ELR (cell line): ENCODE measurements at places on chromosomes 3 and 15.

DNA sequence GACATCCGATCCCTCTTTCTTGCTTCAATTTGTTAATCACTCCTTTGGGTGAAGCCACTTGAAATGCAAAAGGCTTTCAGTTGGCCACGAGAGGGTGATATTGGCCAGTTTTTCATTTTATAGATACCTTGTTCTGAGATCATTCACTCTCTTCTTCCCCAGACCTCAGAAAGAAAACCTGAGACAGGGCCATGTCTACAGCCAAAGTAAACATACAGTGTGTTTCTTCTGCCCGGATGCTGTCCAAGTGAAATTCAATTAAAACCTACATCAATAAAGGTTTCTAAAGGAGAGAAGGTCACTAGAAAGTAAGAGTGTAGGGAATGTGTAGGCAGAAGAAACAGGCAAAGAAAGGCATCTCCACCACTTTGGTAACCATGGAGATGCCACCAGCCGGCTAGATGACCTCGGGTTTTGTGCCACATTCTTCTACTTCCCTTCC is 39.5 kb upstream of the FMN1 start:
- peak; percentile 71 for DNase-seq

DNA sequence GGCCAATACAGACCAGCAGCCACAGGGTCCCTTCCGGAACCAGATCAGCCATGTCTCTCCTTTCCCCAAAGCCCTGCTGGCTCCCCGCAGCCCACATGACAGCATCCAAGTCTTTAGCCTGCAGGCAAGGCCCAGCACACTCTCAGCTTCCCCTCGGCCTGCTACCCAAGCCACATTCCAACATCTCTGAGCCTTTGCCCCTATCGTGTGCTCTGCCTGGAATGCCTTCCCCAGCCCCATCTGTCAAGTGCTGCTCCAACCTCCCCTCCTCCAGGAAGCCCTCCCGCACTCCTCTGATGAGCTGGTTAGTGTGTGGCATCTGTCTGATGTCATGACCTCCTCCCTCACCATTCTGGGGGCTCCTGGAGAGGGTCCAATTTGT is 8.5 kb downstream of the PLXND1 start:
- peak; percentile 51 for DNase-seq

GRCh38 chr3:12336099-12336498 is 47.2 kb downstream of the PPARG start:
- no peak for DNase-seq

DNA sequence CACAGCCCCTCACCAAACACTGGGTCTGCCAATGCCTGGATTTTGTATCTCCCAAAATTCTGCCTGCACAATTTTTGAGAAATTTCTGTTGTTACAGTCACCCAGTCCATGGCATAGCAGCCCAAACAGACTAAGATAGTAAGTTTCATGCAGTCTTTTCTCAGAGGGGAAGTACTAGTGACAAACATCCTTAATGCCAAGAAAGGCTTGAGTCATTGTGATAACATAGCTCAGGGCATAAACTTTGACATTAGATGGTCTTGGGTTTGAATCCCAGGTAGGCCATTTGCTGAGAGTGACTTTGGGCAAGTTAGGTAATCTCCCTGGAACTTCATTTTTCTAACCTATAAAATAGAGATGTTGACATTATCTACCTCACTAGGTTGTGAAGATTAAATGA is 36.1 kb upstream of the PFN2 start:
- DNase-seq = peak; percentile 36

DNA sequence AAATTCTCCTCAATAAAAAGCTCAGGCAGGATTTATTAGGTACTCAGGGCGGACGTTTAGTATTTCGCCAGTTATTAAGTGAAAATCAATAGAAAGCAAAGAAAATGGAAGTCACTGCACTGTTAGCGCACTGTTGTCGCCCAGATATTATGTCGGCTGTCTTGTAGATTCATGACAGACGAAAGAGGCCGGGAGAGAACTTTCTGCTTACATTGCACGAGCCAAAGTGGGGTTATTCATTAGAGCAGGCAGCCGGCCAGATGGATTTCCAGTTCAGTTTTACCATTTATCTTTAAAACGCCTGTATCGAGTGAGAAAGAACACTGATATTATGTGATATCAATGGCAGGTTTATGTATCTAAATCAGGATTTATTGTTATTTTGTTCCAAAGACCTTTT is 866.0 kb upstream of the NR2F2 start:
- DNase-seq = no peak

- no peak for DNase-seq
Observed at GRCh38 chr3:13605555-13605954, 56.6 kb downstream of the FBLN2 start.

DNA sequence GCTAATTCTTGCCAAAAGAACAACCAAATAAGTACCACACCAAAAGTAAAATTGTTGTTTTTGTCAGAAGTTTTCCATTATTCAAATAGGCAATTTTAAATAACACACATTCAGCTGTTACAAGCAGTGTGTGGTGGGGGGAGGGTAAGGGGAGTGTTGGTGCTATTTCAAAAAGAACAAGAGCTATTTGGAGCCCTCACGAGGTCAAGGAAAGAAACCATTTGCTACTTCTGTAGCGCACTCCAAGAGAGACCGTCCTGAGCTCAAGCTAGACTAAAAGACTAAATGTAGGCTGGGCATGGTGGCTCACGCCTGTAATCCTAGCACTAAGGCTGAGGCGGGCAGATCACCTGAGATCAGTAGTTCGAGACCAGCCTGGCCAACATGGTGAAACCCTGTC is 21.2 kb upstream of the IGF2BP2 start:
- no peak for DNase-seq

- no peak for DNase-seq
Observed at GRCh38 chr3:115670911-115671310, 47.6 kb downstream of the GAP43 start.

DNA sequence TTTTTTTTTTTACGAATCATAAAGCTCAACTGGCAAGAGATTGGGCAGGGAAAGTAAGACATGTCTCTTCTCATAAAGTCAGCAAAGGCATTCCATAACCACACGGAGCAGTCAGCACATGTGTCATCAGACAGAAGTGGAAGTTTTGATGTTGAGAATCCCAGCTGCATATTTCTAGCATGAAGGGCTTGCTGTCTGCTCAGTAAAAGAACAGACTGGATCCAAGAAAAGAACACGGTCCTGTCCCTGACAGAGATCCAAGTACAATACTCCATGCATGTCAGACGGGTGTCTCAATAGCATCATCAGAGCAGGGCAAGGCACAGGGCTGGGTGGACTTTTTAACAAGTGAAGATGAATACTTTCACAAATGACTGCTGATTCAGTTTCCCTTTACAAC is 38.2 kb downstream of the ABI3BP start:
- peak; percentile 90 for DNase-seq

- DNase-seq = no peak
Observed at GRCh38 chr3:153783741-153784480, 337.3 kb upstream of the ARHGEF26 start.

- no peak for DNase-seq
Observed at GRCh38 chr3:176447369-176447768, 749.9 kb downstream of the TBL1XR1 start.

DNA sequence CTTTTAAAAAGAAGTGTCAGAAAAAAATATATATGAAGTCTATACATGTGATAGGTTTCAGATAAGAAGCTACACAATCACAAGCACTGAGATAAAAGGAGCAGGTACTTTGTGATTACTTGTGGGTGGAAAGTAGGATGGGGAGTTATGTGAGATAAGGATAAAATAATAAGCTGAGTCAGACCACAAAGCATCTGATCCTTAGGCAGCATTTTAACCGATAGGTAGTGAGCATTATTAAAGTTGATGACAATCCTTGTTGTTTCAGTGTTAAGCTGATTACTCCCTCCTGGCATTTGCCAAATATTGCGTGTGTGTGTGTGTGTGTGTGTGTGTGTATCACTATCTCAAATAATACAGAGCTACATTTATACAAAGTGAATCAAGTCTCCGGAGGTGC is 483.1 kb downstream of the NAALADL2 start:
- no peak for DNase-seq

- DNase-seq = no peak
Observed at GRCh38 chr3:107294117-107294516, 83.1 kb upstream of the CCDC54 start.

DNA sequence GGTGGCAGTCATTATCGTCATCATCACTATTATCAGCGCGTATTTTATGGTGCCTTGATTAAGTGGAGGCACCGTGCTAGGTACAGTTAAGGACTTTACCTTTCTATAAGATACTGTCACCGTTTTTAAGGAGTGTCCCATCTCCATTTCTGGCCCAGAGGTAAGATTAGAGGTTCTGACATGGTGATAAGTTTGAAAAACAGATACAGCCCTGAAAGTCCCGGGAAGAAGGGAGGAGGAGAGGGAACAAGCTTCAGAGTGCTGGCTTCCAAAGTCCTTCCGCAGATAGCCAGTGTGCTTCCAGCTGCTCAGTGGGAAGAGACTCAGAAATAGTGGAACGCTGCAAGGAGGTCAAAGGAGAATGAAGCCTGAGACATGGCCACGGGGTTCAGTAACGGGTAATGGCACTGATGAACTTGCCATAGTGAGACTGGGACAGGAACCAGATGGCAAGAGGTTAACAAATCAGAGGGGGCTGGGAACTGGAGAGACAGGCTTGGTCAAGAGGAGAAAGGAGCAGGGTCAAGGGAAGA is 9.1 kb upstream of the TM4SF4 start:
- DNase-seq = no peak

DNA sequence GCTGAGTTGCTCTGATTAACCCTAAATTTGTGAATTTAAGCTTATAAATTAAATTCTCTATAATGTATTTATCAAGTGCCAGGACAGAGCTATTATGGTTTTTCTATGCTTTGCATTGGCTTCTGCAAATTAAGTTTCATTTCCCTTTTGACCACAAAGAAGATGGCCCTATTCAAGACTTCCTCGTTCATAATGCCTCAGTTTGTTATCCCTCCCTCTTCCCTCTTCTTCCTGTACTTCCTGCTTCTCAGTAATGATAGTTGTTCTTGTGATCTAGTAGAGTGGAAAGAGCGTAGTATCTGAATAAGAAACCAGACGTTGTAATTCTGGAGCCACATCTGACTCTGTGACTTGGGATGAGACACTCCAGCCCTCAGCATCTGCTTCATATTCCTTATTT is 118.7 kb downstream of the CACNA1D start:
- DNase-seq = no peak

DNA sequence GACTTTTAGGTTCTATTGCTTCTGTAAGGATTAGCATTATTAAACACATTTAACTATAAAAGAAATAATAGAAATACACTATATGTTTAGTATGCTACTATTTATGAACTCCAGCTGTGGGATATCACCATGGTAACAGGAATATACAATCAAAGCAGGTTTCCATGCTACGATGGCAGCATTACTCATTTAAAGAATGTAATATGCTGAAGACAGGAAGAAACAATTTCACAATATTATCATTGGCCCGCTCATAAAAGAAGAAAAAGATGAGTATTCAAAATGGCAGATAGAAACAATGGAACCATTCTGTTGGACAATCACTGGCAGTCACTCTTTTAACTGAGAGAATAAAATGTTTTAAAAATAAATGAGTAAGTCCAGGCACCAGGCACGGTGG is 153.4 kb downstream of the CBLB start:
- DNase-seq = peak; percentile 71

GRCh38 chr3:34141841-34142337 is 343.5 kb downstream of the PDCD6IP start:
- no peak for DNase-seq

DNA sequence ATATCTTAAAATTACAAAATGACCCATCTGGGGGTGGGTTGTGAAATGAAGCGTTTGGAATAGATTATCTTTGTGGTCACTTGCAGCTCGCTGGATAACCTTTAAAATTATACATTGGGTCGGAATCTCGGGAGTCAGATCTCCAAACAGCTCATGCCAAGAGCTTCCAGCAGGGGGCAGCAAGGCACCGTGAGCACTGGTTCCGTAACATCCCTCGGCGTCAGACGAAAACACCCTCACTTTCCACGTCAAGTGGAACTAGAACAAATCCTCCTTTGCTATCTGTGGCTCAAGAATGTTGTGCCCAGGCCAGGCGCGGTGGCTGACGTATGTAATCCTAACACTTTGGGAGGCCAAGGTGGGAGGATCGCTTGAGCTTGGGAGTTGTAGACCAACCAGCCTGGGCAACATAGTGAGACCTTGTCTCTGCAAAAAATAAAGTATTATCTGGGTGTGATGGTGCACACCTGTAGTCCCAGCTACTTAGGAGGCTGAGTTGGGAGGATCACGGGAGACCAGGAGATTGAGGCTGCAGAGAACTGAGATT is 31.1 kb downstream of the UMPS start:
- DNase-seq = peak; percentile 86

DNA sequence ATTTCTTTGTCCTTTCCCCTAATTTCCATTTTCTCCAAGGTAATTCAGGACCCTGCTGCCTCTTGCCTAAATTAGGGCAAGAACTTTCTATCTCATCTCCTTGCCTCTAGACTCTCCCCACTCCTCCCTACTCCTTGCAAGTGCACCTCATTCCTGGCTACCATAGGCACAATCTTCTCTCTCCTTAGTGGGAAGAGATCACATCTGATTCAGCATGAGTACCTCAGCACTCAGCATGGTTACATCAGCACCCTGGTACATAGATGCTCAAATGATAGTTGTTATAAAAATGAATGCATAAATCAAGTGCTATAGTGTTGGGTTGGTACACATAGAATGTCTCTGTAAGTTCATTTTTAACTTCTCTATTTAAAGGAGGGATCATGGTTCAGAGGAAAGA is 313.4 kb upstream of the RASGRP1 start:
- no peak for DNase-seq

DNA sequence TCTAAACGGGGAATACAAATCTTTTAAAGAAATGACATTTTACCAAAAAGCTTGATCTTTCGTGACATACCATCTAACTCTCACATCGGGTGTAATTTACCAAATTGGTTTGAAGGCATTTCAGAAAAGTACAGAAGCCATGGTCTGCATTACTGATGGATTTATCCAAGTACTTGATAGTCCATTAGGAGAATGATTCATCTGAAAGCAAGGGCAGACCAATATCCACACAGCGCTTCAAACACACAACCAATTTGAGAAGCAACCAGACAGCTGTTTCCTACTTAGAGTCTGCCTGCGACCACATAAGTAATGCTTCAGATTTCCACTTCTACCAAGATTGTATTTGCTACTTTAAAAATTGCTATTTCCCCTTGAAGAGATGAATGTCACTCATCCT is 697.6 kb upstream of the ALCAM start:
- DNase-seq = no peak

- no peak for DNase-seq
Observed at GRCh38 chr3:180199417-180199995, 162.8 kb upstream of the PEX5L start.

GRCh38 chr15:79007066-79007465 is 62.2 kb upstream of the CTSH start:
- DNase-seq = peak; percentile 43

GRCh38 chr15:92621972-92622533 is 33.5 kb downstream of the FAM174B start:
- DNase-seq = no peak

- peak; percentile 29 for DNase-seq
Observed at GRCh38 chr3:51538115-51538458, 432 bp upstream of the RAD54L2 start.

DNA sequence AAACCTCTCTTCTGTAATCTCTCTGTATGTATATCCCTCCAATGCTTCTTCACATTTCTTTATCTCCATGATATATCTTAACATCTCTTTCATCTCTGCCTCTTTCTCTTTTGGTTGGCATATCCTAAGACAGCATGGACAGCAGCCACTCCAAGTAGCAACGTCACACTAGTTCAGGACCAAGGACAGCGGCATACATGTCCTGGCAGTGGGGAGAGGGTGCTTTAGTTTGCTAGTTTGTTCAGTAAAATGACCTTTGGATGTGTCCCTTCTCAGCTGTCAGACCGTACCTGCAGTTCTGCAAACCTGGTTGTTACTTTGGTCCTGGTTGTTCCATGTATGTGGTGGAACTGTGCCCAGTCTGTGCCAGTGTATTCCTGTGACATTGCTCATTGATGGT is 225.6 kb upstream of the ROPN1 start:
- peak; percentile 63 for DNase-seq
